ENCODE measurements at places on chromosomes 13 and 19. TPM values are rescaled to one million over a fixed set of nuclear protein-coding genes. Genes with fewer than 3 reads are reported as not detected.

DNA sequence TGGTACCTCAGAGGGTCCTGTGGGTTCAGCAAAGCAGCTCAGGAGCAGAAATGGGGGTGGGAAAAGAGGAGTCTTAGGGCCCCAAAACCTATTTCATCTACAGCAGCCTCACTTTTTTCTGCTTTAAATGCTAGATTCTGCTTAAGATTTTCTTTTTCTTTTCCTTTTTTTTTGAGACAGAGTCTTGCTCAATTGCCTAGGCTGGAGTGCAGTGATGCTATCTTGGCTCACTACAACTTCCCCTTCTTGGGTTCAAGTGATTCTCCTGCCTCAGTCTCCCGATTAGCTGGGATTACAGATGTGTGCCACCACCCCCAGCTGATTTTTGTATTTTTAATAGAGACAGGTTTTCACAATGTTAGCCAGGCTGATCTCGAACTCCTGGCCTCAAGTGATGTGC lies 30.7 kb upstream of the WDFY2 start:
- H3K4me3 ChIP-seq = no peak overlapping the region
- DNase-seq = no peak
- no peak overlapping the region for H3K27ac ChIP-seq
- peaks cover 10% of the 10 kb centered on the region for H3K4me1 ChIP-seq

DNA sequence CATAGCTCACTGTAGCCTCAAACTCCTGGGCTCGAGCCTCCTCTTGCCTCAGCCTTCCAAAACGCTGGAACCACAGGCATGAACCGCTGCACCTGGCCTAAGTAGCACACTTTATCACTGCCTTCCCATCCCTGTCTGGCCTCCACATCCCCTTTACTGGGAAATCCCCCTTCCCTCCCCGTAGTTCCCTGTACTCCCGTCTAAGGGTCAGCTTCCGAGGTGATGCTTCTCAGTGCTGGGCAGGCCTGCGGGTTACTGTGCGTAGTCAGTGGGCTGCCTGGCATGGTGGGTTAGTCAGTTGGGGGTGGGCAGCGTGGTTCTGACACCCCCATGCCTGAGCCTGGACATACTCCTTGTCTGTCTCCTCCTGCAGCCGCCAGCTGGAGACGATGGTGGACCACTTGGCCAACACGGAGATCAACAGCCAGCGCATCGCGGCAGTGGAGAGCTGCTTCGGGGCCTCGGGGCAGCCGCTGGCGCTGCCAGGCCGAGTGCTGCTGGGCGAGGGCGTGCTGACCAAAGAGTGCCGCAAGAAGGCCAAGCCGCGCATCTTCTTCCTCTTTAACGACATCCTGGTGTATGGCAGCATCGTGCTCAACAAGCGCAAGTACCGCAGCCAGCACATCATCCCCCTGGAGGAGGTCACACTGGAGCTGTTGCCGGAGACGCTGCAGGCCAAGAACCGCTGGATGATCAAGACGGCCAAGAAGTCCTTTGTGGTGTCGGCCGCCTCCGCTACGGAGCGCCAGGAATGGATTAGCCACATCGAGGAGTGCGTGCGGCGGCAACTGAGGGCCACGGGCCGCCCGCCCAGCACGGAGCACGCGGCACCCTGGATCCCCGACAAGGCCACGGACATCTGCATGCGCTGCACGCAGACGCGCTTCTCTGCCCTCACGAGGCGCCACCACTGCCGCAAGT lies 8.4 kb downstream of the PLEKHF1 start:
- peaks cover 21% of the 10 kb centered on the region for H3K4me1 ChIP-seq
- H3K27me3 ChIP-seq = no peaks in the 10 kb centered on the region
- H3K4me3 ChIP-seq = no peak overlapping the region
- no peak for DNase-seq

GRCh38 chr19:31589109-31589508 lies 239.9 kb upstream of the TSHZ3 start:
- H3K36me3 ChIP-seq = no peaks in the 10 kb centered on the region
- H3K4me3 ChIP-seq = no peak overlapping the region

DNA sequence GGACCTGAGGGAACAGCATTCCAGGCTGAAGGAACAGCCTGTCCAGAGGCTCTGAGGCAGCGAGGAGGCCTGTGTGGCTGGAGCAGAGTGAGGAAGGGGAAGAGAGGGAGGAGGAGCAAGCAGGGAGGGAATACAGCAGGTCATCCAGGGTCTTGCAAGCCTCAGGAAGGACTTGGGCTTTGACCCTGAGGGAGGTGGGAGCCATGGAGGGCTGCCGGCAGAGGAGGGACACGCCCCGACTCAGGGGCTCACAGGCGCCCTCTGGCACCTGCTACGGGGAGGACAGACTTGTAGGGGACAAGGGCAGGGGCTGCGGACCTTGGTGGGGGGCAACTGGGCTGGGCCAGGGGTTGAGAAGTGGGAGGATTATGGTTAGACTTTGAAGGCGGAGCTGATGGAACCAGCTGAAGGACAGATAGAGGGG lies 4.7 kb downstream of the TINCR start:
- H3K36me3 ChIP-seq = no peaks in the 10 kb centered on the region
- H3K4me1 ChIP-seq = peaks cover 12% of the 10 kb centered on the region
- H3K4me3 ChIP-seq = no peak overlapping the region
- H3K27me3 ChIP-seq = peaks cover 6% of the 10 kb centered on the region

GRCh38 chr13:72463561-72463960 lies 263.9 kb downstream of the MZT1 start:
- H3K27ac ChIP-seq = no peak overlapping the region
- no peak for DNase-seq
- H3K36me3 ChIP-seq = no peaks in the 10 kb centered on the region
- no peaks in the 10 kb centered on the region for H3K27me3 ChIP-seq
- no peak overlapping the region for H3K4me3 ChIP-seq
- H3K4me1 ChIP-seq = peaks cover 32% of the 10 kb centered on the region

GRCh38 chr13:29799041-29799440 lies 51.4 kb downstream of the UBL3 start:
- no peak overlapping the region for H3K27ac ChIP-seq
- H3K27me3 ChIP-seq = no peaks in the 10 kb centered on the region
- H3K36me3 ChIP-seq = no peaks in the 10 kb centered on the region
- no peak overlapping the region for H3K4me3 ChIP-seq

DNA sequence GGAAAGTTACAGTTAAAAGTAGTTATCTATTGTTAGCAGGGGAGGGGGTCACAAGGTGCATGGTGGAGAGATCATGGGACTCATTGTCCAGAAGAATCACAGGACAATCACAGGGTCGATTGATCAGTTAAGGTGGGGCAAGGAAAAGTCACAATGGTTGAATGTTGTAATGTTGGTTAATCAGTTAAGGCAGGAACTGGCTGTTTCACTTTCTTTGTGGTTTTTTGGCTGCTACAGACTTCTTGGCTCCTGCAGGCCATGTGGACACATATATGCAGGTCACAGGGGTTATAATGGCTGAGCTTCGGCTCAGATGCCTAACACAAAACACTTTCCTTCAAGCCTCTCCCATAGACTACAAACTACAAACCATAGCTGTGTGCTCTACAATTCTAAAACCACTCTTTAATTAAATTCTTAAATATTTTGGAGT lies 6.9 kb upstream of the ZNF431 start:
- peaks cover 5% of the 10 kb centered on the region for H3K36me3 ChIP-seq
- no peak overlapping the region for H3K27ac ChIP-seq
- peaks cover 6% of the 10 kb centered on the region for H3K4me1 ChIP-seq

DNA sequence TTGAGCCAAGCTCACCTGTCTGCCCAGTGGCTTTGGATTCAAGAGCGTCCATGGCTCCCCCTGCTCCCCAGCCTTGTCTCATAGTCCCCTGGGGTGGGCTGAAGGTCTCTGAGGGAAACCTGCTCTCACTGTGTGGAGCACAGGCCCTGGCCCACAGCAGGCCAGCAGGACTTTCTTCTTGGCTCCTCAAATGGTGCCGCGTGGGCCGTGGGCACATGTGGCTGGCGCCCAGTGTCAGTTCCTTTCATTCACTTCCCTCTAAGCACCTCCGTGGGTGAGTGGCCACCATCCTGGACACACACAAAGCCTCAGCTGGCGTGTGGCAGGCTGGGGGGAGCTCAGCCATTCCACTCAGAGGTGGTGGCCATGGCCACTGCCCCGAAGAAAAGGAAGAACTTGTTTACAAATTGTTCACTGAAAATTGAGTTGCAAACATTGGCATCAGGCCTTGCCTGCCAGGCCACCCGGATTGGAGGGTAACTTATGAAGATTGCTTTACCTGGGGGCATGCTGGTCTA lies 53.1 kb downstream of the C1QTNF9 start:
- H3K27me3 ChIP-seq = peaks cover 6% of the 10 kb centered on the region
- H3K4me3 ChIP-seq = no peak overlapping the region
- H3K4me1 ChIP-seq = no peaks in the 10 kb centered on the region
- no peak for DNase-seq

DNA sequence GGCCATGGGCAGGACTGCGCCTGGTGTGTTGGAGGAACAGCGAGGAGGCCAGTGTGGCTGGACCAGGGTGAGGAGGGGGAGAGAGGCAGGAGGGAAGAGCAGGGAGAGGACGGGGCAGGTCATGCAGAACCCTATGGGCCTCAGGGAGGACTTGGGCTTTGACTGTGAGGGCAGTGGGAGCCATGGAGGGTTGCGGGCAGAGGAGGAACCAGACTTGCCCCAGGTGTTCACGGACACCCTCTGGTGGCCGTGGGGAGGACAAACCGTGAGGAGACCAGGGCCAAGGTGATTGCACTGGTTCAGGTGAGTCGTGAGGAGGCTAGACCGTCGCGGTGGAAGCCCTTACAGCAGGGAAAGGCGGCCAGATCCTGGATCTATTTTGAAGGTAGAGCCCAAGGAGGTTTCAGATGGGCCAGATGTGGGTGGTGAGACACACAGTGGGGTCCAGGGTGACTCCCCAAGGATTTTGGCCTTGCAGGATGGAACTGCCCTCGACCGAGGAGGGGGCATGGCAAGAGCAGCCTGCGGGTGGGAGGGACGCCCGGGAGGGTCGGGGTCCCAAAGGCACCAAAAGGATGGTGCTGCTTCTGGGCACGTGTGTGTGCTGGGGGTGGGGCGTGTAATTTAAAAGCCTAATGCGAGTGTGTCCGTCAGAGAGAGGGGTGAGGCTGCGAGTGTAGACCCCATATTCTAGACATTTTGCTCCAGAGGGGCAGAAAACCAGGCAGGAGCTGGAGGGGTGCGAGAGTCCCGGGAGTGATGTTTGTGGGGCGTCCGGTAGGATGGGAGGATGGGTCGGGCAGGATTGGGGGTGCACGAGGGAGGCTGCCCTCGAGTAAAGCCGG lies 2.7 kb upstream of the REXO1 start:
- no peak overlapping the region for H3K4me3 ChIP-seq
- H3K36me3 ChIP-seq = no peaks in the 10 kb centered on the region
- H3K27ac ChIP-seq = peak overlapping the region; percentile 65
- DNase-seq = no peak
- peaks cover 19% of the 10 kb centered on the region for H3K4me1 ChIP-seq

GRCh38 chr19:34457446-34457845 lies 24.1 kb upstream of the WTIP start:
- H3K4me3 ChIP-seq = no peak overlapping the region
- no peak for DNase-seq
- H3K27me3 ChIP-seq = no peaks in the 10 kb centered on the region
- peaks cover 54% of the 10 kb centered on the region for H3K36me3 ChIP-seq

DNA sequence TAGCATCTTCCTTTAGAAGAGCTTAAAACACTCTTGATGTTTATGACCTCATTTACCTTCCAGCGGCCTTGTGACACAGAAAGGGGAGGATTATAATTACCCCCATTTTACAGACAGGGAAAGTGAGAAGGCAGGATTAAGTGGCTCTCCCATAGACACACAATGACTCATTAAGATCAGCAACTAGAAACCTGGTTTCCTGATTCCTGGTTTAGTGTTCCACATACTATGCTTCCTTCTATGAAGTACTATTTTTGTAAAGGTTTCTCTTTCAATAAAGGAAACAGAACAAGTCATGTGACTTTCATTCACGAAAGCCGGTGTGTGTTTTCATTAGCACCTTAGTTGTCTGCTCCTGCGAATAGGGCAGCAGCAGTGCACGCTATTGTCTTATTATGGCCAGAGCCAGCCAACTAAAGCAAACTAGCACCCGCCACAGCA lies 8.3 kb downstream of the IRS2 start:
- DNase-seq = no peak
- H3K27ac ChIP-seq = peak overlapping the region; percentile 52
- peaks cover 46% of the 10 kb centered on the region for H3K36me3 ChIP-seq
- H3K4me3 ChIP-seq = peak overlapping the region; percentile 84
- peaks cover 46% of the 10 kb centered on the region for H3K4me1 ChIP-seq

DNA sequence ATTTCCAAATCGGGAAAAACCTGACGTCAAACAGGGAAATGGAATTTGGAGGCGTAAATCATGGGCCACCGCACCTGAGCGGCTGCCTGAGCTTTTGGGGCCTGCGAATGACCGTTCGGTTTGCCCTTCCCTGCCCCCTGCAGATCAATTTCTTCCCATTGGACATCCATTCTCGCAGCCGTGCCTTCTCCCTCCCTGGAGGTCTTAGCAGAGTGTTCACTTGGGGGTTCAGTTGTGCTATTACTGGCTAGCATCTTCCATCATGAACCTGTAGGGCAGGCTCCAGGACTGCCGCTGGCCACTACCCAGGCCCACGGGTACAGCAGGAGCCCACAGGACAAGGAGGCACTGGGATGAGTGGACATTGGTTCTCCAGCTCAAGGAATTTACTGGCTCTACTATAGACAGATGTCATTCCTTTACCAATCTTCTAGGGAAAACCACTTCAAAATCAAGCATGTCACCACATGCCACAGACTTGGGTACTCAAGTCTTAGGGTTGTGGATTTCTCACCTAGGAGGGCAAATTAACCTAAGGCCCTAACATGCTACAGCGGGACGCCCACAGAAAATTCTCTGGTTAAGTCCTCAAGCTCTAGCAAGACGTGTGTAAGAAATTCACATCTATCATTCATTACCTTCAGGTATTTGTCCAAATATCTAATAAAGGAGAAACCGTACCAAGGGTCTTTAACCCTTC lies 75.5 kb downstream of the COL4A1 start:
- peaks cover 4% of the 10 kb centered on the region for H3K27me3 ChIP-seq
- no peak overlapping the region for H3K27ac ChIP-seq
- peaks cover 5% of the 10 kb centered on the region for H3K36me3 ChIP-seq
- peaks cover 14% of the 10 kb centered on the region for H3K4me1 ChIP-seq

DNA sequence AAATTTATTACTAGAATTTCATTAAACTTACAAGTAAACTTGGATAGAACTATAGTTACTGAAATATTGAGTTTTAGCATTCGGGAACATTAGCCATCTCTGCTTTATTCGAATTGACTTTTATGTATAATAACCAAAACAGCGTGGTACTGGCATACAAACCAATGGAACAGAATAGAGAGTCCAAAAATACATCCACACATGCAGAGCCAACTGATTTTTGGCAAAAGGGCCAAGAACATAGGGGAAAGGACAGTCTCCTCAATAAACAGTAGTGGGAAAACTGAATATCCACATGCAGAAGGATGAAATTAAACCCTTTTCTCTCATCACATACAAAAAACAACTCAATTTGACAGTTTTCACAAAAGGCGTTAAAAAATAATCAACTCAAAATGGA lies 84.3 kb downstream of the EPSTI1 start:
- H3K27me3 ChIP-seq = no peaks in the 10 kb centered on the region
- no peak overlapping the region for H3K27ac ChIP-seq
- H3K36me3 ChIP-seq = peaks cover 3% of the 10 kb centered on the region
- no peak for DNase-seq

- no peaks in the 10 kb centered on the region for H3K36me3 ChIP-seq
- no peak overlapping the region for H3K27ac ChIP-seq
- H3K4me3 ChIP-seq = no peak overlapping the region
- H3K4me1 ChIP-seq = no peaks in the 10 kb centered on the region
- DNase-seq = no peak
- H3K27me3 ChIP-seq = no peaks in the 10 kb centered on the region
These were observed 268.7 kb downstream of the NHLRC3 start for GRCh38 chr13:39306639-39307589.

Gene CALR3
- total RNA-seq = not detected

Gene SLC46A3
- 5.5 TPM for total RNA-seq

Gene ZNF154
- 13.2 TPM for total RNA-seq

Gene OCEL1
- 23.8 TPM for total RNA-seq

Gene SWSAP1
- 2.7 TPM for total RNA-seq

Gene ISYNA1
- 303 TPM for total RNA-seq

Data from type B pancreatic cell (in vitro differentiated cells).